Body of pancreas (tissue), 4 donors: ENCODE measurements at places on chromosomes 6 and 20. TPM values are rescaled to one million over a fixed set of nuclear protein-coding genes. Genes with fewer than 3 reads are reported as not detected.

PTCRA gene
- total RNA-seq = not detected

TXLNB gene
- not detected for total RNA-seq

SLC17A2 gene
- not detected for total RNA-seq

GRCh38 chr6:73006146-73006545 is 219.2 kb downstream of the KHDC1L start:
- no peak overlapping the region for H3K27ac ChIP-seq
- H3K27me3 ChIP-seq = no peaks in the 10 kb centered on the region
- no peak for DNase-seq
- no peaks in the 10 kb centered on the region for H3K4me1 ChIP-seq

- H3K27ac ChIP-seq = peak overlapping the region; percentile 5
- no peaks in the 10 kb centered on the region for H3K36me3 ChIP-seq
- H3K4me1 ChIP-seq = peaks cover 27% of the 10 kb centered on the region
- no peak overlapping the region for H3K4me3 ChIP-seq
- no peak for DNase-seq
These were observed 45.8 kb downstream of the QKI start for GRCh38 chr6:163460307-163460782.

GRCh38 chr20:26276554-26277210 is 580.0 kb upstream of the ZNF337 start:
- H3K36me3 ChIP-seq = no peaks in the 10 kb centered on the region
- no peaks in the 10 kb centered on the region for H3K27me3 ChIP-seq
- no peaks in the 10 kb centered on the region for H3K4me1 ChIP-seq
- no peak overlapping the region for H3K27ac ChIP-seq
